CD4-positive, alpha-beta T cell treated with Interleukin-6 for 4 hours (primary cell): ENCODE measurements at places on chromosomes 7 and 10.
A peak's percentile ranks its signal among the peaks of the same experiment; 100 is the strongest.

- no peak for DNase-seq
These were observed 15.2 kb downstream of the ZCWPW1 start for GRCh38 chr7:100413346-100413745.

DNA sequence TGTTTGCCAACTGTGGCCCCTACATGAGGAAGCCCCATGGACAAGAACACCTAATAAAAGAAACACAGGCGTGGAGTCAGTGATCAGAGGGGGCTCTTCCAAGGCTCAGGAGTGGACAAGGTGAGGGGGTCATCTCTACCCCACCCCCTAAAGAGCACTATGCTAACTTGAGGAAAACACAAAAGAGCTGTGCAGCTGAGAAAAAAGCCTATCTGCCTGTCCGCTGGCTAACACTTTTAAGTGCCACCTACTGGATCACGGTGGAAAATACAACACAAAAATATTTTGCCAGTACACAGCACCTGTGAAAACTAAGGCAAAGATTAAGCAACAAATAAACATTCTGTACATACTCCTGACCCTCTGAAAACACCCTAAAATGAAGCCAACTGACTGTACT, 53.1 kb upstream of the COBL start:
- no peak for DNase-seq

- DNase-seq = no peak
These were observed 926.7 kb upstream of the ZNF722 start for GRCh38 chr7:63071920-63072319.

- DNase-seq = peak; percentile 50
These were observed 846 bp downstream of the MINPP1 start for GRCh38 chr10:87505366-87506111.

DNA sequence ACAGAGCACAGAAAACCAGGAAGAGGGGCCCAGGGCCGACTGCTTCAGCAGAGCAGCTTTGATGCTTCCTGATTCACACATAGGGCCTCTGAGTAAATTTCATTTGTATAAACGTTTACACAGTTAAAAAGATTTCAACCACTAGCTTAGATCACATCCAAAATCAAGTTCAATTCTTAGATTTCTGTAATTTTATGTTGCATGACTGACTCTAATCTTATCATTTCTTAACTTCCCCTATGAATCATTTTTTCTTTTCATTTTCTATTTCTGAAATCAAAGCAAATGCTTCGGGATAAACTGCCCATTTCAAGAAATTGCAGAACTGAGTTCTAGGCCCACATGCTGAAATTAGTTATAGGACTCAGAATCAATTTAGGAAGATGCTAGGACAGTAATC, 224.7 kb downstream of the INHBA start:
- DNase-seq = no peak

DNA sequence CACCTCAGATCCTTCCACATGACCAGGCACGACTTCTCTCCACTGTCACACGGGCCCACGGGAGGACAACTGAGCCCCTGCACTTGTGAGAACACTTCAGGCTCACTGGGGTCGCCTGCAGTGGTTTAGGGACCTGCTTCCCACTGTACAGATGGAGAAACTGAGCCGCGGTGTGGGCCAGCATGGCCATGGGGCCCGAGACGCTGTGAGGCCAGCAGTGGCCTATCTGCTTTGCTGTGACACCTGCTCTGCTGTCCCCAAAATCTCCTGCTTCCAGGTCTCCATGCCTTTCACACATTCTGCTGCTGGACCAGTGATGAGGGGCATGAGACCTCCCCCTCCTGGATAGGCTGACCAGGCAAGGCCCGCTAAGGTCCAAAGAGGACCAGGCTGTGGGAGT, 75.8 kb upstream of the PAX2 start:
- DNase-seq = no peak

DNA sequence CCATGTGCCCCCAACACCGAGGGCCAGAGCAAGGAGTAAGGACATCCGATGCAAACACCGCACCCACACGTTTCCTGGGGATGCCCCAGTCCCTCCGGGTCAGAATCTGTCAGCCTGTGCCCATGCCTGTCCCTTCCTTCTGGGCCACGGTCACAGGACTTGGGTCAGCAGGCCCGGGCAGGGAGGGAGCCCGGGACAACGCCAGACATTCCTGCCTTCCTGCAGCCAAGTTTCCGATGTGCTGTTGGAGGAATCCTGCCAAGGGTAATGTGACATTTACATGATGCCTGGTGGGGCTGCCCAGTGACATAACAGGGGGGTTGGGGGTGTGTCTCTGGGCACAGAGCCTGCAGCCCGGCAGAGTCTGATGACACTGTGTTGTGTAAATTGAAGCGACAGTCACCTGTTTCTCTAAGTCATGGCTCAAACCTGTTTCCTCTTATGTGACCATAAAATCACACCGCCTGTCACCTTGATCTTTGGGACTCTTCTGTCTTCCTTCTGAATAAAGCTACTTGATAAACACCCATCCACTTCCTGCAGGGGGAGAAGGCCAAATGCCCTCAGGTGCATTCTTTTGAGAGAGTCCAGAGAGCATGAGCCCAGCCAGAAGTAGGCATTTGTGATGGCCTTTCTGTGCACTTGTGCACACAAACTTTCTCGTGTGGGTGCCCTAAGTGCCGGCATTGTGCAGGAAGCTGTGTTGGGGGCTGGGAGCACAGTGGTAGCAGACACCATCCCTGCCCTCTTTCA, 175.3 kb upstream of the RHEB start:
- DNase-seq = no peak

GRCh38 chr10:87782721-87783120, 35.3 kb downstream of the ATAD1 start:
- DNase-seq = no peak

DNA sequence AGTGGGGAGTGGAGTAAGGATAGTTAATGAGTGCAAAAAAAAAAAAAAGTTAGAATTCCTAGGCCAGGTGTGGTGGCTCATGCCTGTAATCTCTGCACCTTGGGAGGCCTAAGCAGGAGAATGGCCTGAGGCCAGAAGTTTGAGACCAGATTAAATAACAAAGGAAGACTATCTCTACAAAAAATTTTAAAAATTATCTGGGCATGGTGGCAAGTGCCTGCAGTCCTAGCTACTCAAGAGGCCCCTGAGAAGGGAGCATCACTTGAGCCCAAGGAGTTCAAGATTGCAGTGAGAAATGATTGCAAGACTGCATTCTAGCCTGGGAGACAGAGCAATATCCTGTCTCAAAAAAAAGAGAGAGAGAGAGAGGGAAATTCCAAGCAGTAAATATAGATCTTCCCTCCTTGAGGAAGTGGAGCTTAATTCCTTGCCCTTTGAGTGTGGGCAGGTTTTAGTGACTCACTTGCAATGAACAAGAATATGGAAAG, 19.5 kb upstream of the CSTF2T start:
- DNase-seq = no peak

- no peak for DNase-seq
These were observed 212.7 kb upstream of the IGFBP3 start for GRCh38 chr7:46133751-46134150.

DNA sequence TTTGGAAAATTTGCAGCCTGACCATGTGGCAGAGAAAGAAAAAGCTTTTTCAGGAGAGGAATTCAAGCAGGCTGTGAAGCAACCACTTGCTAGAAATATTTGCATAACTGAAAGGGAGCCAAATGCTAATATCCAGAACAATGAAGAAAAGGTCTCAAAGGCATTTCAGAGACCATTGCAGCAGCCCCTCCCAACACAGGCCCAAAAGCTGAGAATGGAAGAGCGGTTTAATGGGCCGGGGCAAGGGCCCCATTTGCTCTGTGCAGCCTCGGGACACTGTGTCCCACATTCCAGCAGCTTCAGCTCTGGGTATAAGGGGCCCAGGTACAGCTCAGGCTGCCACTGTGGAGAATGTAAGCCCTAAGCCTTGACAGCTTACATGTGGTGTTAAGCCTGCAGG, 918.1 kb upstream of the POT1 start:
- no peak for DNase-seq

GRCh38 chr7:12233175-12233574, 22.1 kb downstream of the TMEM106B start:
- no peak for DNase-seq

DNA sequence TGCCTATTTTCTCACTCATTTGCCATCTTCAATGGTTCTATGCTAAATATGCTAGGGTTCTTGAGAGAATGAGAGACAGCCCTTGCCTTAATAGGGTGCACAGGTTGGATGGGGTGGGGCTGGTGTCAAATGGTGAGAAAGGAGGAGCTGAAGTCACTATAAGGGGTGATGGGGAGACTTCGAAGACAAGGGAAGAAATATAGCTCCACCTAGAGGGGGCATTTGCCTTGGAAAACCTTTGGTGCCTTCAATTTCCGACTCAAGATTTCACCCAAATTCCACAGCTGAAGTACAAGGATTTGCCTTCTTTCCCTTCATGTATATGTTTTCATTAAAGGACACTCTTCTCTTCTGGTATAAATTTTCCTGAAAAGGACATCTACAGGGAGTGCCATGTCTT, 5.6 kb downstream of the PTN start:
- DNase-seq = no peak

DNA sequence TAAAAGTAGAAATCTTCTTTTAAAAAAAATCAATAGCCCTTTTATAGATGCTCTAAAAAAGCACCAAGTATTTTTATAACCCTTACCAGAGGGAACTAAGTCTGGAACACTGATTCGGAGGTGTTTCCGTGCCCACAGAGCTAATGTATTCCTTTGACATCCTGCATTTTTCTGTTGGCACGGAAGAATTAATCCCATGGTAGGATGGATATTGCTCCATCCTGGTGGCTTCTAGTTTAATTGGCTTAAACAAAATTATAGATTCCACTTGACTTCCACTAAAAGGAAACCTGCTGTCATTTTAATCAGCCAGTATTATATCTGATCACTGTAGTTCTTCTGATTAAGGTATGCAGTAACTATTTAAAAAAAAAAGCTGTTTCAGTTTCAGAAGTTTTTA, 164.0 kb upstream of the NPS start:
- no peak for DNase-seq

DNA sequence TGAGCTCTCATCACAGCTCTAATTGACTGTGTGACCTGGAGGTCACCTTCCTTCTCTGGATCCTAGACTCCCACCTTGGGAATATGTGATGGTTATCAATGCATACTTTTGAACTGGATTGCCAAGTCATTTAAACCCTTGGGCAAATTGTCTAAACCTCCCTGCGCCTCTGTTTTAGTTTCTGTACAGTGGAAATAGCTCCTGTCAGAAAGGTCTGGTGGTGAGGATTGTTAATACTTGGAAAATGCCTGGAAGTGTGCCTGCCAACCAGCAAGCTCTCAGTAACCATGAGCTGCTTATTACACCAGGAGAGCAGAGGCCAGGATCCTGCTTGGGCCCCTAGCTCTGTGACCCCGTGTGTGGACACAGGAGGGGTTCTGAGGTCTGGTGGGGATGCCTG, 108.7 kb upstream of the PPIF start:
- DNase-seq = no peak

DNA sequence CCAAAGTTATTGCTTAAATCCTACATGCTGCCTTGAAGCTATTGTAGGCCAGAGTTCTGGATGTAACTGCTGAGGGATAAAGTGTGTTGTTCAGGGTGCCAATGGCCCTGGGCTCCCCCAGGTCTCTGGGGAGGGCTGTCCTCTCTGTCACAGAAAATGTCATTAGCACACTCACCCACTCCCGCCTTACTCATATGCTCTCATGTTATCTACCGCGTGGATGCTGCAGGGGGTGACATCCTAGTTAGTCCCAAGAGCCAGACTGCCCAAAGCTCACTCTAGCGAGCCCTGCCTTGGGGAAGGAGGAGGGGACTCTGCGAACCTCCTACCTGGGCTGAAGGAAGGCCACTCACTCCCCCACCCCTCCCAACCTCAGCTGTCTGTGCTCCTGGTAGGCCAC, 122.5 kb downstream of the FRMD4A start:
- no peak for DNase-seq

GRCh38 chr7:40219917-40220316, 85.1 kb downstream of the SUGCT start:
- no peak for DNase-seq

GRCh38 chr10:124306520-124306919, 112.2 kb downstream of the OAT start:
- DNase-seq = no peak

- DNase-seq = no peak
These were observed 30.5 kb downstream of the ABCB1 start for GRCh38 chr7:87570178-87570577.

DNA sequence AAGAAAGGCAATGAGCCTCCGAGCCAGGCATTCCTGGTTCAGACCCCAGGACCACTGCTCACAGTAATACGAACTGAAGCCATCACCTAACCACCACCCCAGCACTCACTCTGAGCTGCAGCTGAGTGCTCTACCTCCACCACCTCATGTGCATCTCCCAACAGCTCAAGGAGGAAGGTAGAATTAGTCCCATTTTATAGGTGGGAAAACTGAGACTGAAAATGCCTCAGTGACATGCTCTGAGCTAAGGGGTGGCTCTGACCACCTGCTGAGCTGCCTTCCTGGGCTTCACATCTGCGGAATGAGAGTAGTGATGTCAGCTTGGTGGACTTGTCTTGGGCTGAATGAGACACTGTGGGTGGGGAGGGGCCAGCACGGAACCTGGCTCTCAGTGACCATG, 159.7 kb upstream of the UNC5B start:
- no peak for DNase-seq

GRCh38 chr10:102812231-102812876, 24.9 kb downstream of the CYP17A1 start:
- no peak for DNase-seq

DNA sequence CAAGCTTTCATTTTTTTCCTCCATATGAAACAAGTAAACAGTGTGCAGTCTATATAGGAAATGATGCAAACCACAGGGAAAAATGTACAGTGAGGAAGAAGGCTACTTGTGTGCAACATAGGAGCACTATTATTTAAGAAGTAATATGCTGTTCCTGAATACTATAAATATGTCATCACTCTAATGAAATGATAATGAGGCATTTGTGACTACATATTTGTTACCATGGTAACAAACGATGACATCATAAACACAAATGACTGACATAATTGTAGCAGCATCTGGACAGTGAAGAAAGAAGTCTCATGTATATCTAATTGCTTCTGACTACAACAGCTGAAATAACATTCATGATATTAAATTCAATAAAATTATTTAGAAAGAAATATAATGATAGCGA, 164.8 kb downstream of the C7orf25 start:
- no peak for DNase-seq

DNA sequence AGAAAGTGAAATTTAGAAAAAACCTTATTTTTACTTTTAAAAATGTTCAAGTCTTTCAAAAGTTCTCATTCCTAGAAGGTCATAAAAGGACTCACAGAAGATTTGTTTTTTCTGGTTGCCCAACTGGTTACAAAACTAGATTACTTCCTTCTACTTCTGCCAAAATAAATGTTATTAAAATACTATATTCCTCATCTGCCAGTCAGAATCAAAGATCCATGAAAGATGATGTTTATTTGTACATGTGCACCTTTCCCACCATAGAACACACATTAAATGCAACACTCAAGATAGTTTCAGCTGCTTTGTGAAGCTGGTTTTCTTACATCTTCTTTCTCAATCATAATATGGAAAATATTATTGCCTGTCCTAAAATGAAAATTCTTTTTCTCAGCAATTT, 465.4 kb downstream of the ETV1 start:
- DNase-seq = no peak

- DNase-seq = no peak
These were observed 78.7 kb downstream of the MYOF start for GRCh38 chr10:93403152-93404047.
